G401 (cell line): ENCODE measurements at places on chromosomes 2 and 18. TPM values are rescaled to one million over a fixed set of nuclear protein-coding genes. Genes with fewer than 3 reads are reported as not detected.

DNA sequence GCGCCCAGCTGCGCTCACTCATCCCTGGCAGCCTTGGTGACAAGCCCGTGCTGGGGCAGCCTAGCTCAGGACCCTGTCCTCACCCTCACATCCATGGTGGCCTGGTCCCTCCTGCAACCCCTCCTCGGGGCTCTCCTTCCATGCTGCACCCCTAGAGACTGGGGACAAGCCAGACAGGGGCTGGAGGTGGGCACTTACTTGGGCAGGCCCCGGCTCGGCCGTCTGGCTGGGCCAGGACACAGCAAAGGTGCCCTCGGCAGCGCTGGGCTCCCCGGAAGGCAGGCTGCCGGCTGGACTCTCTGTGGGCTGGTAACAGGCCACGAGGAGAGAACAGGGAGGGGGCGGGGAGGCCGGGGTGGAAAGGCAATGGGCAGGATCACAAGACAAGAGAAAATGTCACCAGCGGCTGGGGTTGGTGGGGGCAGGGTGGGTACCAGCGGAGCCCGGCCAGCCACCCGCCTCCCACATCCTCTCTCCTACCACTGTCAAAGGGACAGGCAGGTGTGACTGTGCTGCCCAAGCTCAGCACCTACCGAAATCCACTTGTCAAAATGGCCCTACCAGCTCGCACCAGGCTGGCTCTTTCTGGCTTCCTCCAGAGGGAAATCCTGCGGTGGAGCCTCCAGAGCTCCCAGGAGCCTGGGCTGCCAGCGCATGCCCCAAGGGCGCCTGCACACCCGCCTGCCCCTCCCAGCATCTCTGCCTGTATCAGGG, 54.7 kb downstream of the BIN1 start:
- DNase-seq = no peak

- no peak for DNase-seq
Observed at GRCh38 chr2:159251296-159252173, 35.0 kb downstream of the WDSUB1 start.

GRCh38 chr18:62288665-62289008, 36.5 kb upstream of the TNFRSF11A start:
- DNase-seq = no peak

DNA sequence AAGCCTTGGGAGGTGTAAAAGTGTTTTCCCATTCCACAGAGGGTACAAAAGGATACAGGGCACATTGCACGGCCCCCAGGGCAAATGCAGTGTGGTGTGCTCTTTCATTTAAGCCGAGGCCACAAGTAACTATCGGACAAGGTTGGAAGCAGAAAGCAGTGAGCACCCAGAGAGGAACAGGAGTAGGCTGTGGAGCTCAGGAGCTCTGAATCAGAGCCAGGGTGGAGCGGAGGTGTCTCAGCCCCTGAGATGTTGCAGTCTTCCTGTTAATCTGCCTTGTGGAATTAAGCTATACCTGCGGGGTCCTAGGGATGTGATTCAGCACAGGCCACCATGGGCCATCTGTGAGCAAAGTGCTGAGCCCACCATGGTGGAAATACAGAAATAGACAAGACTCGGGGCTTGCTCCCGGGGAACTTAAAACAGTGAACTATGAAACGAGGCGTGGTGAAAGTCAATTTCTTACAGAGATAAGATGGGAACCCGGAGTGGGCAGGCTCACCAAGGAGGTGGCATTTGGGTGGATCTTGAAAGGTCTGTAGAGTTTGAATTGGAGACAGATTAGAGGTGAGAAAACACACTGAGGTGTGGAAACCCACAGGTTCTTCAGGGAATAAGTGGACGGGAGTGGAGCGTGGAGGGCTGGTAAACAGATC, 44.0 kb downstream of the ASAP2 start:
- DNase-seq = no peak

DNA sequence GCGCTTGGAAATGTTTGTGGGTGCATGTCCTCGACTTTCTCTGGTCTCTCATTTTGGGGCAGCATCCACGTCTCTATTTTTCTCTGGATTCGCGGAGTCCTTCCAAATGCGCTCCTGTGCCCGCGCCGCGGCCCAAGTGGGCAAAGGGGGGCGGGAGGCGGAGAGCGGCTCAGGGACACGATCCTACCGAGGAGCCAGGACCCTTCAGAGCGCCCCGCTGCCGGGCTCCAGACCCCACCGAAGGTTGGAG, 990 bp downstream of the EPAS1 start:
- DNase-seq = no peak

- DNase-seq = no peak
Observed at GRCh38 chr2:143718745-143719144, 589.5 kb downstream of the ARHGAP15 start.

DNA sequence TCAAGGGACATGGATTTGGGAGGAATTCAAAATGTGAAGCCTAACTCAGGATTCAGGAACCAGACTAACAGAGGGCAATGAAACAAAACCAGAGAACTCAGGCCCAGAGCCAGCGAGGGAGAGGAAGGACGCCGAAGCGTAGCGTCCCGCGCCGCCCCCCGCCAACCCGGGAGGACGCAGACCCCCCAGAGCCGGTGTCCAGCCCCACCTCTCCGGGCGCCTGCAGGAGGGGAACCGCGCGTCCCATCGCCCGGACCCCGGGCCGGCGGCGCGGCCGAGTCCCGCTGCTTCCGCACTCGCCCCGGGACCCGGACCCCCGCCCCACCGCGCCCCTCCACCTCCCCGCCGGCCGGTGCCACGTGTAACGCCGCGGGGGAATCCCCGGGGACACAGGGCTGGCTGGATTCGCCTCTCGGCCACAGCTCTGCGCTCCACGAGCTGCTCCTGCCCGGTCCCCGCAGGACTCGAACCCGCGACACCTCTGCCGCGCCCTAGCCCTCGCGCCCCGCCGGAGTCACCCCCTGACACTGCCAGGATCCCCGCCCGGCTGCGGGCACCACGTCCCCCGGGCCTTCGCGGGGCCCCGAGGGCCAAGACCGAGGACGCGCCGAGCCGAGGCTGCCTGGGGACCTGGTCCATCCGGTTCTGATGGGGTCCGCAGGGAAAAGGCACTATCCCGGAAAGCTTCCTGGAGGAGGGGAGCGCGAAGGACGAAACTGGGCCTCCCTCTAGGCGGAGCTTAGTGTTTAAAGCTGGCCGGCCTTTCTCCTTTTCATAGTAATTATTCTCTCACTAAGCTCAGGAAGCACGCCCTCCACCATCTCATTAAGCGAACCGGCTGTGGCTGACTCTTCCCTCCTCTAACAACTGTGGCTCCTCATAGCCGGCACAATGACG, 40.4 kb upstream of the FAM124B start:
- no peak for DNase-seq

- no peak for DNase-seq
Observed at GRCh38 chr2:78707776-78708386, 317.6 kb upstream of the REG3G start.

DNA sequence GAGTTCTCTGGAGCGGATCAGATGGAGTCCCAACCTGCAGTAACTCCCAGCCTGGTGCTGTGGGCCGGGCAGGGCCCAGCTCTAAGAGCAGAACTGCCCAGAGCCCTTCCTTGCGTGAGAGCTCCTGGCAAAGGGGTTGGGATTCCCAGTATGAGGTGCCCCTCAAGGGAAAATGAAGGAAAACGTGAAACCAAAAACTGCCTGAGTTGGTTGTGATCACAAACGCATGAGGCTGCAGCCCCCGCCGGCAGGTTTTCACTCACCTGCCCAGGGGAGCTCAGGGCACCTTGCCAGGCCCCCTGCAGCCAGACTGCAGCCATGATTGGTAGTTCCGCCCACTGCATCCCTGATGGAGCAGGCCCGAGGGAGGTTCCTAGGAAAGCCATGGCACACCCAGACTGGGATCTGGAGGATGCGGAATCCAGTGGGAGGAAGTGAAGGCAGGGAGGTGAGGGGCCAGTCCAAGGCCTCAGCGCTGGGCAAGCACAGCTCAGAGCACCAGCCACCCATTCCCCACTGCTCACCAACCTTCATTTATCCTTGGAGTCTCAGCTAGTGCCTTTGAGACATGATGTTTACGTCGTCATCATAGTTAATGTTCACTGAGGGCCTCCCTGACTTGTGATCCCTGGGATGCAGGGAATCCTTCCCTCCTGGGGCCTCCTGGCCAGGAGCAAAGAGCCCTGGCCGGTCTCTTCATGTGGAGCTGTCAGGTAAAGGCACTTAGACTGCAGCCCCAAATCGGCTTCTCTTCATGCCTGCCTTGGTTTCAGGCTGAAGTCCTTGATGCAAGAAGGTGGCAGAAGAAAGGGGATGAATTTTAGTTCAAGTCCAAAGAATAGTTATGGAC, 103.2 kb downstream of the INHBB start:
- DNase-seq = no peak

DNA sequence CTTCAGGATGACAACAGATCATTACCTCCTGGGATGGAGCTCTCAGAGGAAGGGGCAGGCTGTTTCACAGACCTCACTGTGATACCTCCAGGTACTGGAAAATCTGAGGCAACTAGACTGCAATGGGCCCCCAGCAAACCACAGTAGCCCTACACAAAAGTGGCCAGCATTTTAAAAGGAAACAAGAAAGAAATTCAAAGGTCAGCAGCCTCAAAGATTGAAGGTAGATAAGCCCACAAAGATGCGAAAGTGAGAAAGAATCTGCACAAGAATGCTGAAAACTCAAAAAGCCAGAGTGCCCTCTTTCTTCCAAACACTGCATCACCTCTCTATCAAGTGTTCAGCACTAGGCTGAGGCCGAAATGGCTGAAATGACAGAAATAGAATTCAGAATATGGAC, 499.5 kb upstream of the CHAC2 start:
- no peak for DNase-seq

DNA sequence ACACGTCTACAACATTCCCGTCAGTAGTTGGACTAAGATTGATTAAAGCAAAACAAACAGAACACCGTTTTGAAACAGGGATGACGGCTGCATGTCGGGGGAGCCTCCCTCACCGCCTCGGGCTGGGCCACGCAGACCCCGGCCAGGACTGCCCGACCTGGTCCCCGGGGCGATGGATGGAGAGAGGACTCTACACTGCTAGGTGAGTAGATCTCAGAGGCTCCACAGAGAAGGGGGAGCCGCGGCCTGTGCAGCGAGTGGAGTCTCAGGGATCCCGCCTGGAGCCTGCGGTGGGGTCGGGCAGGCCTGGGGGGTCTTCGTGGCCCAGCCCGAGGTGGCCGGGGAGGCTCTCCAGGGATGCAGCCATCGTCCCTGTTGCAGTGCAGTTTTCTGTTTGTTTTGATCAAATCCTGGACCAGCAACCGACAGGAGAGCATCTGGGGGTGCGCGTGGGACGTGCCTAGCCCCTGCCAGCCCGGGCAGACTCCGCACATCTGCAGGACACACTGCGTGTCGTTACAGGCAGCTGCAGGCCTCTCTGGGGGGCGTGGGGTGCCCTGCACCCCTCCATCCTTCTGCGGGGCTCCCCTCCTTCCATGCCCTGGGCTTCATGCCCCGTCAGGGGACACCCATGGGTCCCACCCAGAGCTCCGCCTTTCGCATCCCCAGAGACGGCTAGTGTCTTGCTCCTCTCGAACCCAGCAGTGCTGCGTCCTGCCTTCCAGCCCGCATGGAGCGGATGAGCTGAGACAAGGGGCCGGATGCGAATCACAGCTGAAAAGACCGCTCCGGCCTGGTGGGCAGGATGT, 143.6 kb downstream of the RTP5 start:
- DNase-seq = no peak

GRCh38 chr2:46942891-46943626, 27.5 kb upstream of the MCFD2 start:
- no peak for DNase-seq

GRCh38 chr2:204505488-204505887, 39.8 kb upstream of the PARD3B start:
- DNase-seq = no peak

GRCh38 chr2:43312755-43313641, 86.6 kb upstream of the ZFP36L2 start:
- DNase-seq = peak; percentile 63

DNA sequence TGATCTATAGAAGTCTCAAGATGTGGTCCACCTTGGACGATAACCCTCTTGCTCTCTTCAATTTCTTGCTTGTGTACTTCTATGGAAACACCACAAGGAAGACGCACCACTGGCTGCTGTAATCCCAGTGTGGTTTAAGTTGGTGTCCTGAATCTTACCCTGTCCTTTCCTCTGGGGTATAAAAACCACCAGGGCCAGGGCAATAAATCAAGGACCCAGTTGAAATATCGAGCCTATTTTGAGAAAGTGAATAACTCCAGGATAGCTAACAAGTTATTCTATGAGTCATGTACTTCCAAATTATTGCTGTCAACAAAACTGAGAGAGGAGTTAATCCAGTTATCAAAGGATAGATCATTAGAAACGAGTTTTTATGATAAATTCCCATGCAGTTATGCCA, 137.0 kb downstream of the RND3 start:
- no peak for DNase-seq

DNA sequence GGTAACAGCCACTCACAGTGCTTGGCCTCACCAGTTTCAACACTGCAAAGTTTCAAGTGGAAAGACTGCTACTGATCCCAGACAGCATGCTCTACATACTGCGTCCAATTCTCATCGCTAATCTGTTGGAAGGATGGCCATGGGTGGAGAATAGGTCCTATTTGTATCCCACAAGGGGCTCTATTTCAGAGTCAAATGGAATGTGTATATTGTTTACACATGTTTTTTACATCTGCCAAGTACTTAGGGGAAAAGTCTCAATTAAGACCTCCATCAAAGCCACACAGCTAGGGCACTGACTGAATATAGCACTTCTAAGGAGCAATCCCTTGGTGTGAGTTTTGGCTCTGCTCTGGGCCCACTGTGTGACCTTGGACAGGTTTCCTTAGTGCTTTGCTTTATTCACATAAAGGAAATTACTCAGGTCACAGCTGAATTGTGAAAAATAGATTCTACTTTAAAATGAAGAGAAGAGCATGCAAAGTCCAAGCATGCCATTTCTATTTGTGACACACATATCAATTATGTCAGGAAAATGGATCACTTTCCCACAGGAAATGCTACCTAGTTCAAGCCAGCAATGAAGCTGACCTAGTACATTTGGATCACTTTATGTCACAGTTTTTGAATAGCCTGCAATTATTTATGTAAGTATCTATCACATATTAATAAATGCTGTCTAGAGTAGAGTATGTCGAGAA, 112.9 kb upstream of the STK17B start:
- no peak for DNase-seq

DNA sequence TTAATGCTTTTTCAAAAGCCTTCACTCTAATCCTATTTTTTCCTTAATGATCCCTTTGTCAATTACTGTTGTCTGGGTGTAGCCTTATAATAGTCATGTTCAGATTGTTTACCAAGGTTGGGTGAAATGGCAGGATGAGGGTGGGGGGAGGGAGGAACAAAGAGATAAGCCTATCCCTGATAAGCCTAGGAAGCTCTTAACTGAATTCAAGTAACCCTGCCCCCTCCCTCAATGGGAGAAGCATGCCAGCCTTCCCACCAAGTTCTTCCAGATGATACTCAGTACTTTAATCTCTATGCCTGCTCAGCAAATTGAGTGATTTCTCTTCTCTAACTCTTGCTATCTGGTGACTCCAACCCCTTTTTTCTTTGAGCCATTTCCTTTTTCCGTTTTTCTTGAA, 180.3 kb upstream of the ETAA1 start:
- DNase-seq = no peak

Gene GEN1
- 8.7 and 15.9 TPM in 2 replicates for total RNA-seq

Gene IL36RN
- total RNA-seq = not detected in 2 replicates

Gene FSHR
- not detected in 2 replicates for total RNA-seq

Gene KCNG2
- 3.8 and 8.6 TPM in 2 replicates for total RNA-seq

Gene MGAT5
- total RNA-seq = 0.07 and 0.31 TPM in 2 replicates

Gene RASGRP3
- total RNA-seq = 2.7 and 5.4 TPM in 2 replicates

Gene TFPI
- 41.1 and 51.8 TPM in 2 replicates for total RNA-seq

Gene MEMO1
- total RNA-seq = 83.6 and 102 TPM in 2 replicates

Gene ELMOD3
- 11.0 and 11.2 TPM in 2 replicates for total RNA-seq
